Gastrocnemius medialis (tissue), 4 donors: ENCODE measurements at places on chromosomes 11 and 22. TPM values are rescaled to one million over a fixed set of nuclear protein-coding genes. Genes with fewer than 3 reads are reported as not detected.

Gene NEFH
- total RNA-seq, result 0.18 TPM

DNA sequence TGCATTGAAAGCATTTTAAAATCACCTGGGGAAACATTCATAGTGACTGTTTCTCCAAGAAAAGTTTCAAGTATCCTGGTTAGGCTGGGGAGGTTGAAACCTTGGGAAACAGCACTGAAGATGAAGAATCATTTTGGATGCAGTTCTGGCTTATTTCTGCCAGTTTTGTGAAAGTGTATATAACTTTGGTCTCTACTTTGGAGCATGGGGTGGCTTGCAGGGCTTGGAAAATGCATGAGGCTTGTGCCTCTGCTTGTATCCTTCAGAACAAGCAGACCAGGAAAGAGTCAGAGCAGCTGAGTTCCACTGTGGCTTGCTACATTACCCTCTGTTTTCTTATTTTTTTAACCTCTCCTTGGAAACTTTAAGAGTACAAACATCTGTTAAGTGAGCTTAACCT is 19.5 kb downstream of the SLC5A12 start:
- H3K27me3 ChIP-seq, result no peaks in the 10 kb centered on the region
- H3K4me3 ChIP-seq, result no peak overlapping the region
- no peaks in the 10 kb centered on the region for H3K4me1 ChIP-seq
- H3K36me3 ChIP-seq, result no peaks in the 10 kb centered on the region

GRCh38 chr11:117654281-117655255 is 142.4 kb downstream of the DSCAML1 start:
- no peaks in the 10 kb centered on the region for H3K4me1 ChIP-seq
- H3K36me3 ChIP-seq, result no peaks in the 10 kb centered on the region
- H3K27ac ChIP-seq, result no peak overlapping the region
- no peak overlapping the region for H3K4me3 ChIP-seq

DNA sequence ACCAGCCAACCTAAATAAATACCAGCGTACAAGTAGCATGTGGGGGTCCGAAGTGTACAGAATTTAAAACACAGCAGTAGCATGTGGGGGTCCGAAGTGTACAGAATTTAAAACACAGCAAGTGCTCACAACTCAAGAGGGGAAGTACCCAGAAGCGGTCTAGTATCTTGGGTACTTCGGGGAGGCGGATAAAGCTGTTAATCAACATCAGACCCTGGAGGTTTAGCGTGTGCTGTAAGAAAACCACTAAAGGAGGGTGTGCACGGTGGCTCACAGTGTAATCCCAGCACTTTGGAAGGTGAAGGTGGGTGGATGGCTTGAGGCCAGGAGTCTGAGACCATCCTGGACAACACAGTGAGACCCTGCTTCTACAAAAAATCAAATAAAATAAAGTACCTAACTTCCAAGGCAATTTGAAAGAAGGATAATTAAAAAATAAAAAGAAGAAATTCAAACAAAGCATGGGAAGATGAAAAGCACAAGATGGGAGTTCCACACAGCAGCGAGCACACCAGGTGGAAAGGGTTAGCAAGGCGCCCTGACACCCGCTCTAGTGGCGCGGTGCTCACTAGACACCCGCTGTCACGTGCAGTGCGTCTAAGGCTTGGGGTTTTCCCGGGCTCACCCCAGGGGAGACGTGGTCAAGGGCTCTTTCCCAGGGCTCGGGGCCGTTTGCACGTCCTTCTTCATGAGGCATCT is 35.0 kb upstream of the MOB2 start:
- peaks cover 38% of the 10 kb centered on the region for H3K4me1 ChIP-seq
- H3K27me3 ChIP-seq, result no peaks in the 10 kb centered on the region
- H3K27ac ChIP-seq, result no peak overlapping the region
- no peaks in the 10 kb centered on the region for H3K36me3 ChIP-seq
- H3K4me3 ChIP-seq, result no peak overlapping the region
- no peak for DNase-seq

Gene UBQLN3
- total RNA-seq, result not detected
